Progenitor cell of endocrine pancreas (in vitro differentiated cells): ENCODE measurements at places on chromosomes 11 and 22. TPM values are rescaled to one million over a fixed set of nuclear protein-coding genes. Genes with fewer than 3 reads are reported as not detected.
A peak's percentile ranks its signal among the peaks of the same experiment; 100 is the strongest.

DNA sequence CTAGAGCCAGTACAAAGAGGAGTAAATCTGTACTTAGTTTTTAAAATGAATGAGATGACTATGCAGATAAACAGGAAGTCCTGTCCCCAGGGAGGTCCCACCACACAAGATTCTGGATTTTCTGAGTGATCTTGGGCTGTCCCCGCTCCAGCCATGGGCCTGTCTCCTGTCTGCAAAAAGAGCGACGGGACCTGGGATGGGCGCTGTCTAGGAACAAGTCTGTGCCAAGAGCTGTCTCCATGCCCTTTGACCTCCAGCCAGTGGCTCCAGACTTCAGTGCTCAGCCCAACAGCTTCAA is 6.0 kb downstream of the CSNK1E start:
- H3K36me3 ChIP-seq = peaks cover 9% of the 10 kb centered on the region
- peaks cover 31% of the 10 kb centered on the region for H3K4me1 ChIP-seq
- H3K27ac ChIP-seq = peak overlapping the region; percentile 71
- no peak overlapping the region for H3K4me3 ChIP-seq

- peaks cover 50% of the 10 kb centered on the region for H3K36me3 ChIP-seq
- H3K27ac ChIP-seq = no peak overlapping the region
- no peaks in the 10 kb centered on the region for H3K4me1 ChIP-seq
- no peak for DNase-seq
- H3K27me3 ChIP-seq = no peaks in the 10 kb centered on the region
These were observed 140.7 kb downstream of the APIP start for GRCh38 chr11:34775417-34775888.

DNA sequence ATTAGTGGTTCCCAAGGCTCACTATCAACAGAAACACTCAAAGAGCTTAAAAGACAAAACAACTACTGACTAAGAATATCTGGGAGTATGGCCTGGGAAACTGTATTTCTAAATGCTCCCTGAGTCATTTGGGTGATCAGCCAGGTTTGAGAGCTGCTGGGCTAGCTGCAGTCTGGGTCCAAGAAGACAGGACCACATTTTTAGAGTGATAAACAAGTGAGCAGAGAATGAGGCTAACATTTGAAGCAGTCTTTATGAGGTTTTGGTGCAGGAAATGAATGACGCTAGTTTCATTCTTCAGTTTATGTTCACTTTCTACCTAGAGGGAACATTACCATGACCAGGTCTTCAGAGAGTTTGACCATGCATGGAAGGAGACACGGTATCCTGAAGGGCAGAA is 97.7 kb downstream of the TEAD1 start:
- H3K4me1 ChIP-seq = peaks cover 13% of the 10 kb centered on the region
- DNase-seq = no peak
- H3K27ac ChIP-seq = no peak overlapping the region
- no peaks in the 10 kb centered on the region for H3K27me3 ChIP-seq

DNA sequence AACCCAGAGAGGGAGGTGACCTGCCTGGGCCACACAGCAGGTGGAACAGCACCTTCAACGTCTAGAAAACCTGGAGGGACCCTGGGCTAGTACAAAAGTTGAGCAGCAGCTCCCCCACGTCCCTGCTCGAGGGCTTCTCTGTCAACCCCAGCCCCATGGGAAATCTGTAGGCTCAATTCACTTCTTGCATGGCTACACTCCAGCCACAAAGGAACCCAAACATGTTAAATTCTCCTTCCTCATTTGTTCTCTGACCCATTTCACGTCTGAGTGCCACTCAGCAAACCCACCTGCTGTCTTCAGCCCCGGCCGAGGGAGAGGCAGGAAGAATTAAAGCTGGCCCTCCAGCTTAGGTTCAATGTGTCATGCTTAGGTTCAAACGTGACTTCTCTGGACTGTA is 418.5 kb downstream of the MIAT start:
- no peak overlapping the region for H3K4me3 ChIP-seq
- DNase-seq = no peak
- H3K4me1 ChIP-seq = peaks cover 1% of the 10 kb centered on the region
- no peaks in the 10 kb centered on the region for H3K36me3 ChIP-seq

GRCh38 chr22:26570115-26570514 is 19.8 kb downstream of the TPST2 start:
- peak overlapping the region; percentile 17 for H3K27ac ChIP-seq
- no peak for DNase-seq
- peaks cover 13% of the 10 kb centered on the region for H3K4me1 ChIP-seq
- H3K27me3 ChIP-seq = no peaks in the 10 kb centered on the region

The DUSP8 gene
- total RNA-seq = 15.2 and 15.9 TPM in 2 replicates

GRCh38 chr11:6526411-6527135 is 29.5 kb downstream of the DNHD1 start:
- H3K27me3 ChIP-seq = no peaks in the 10 kb centered on the region
- no peak for DNase-seq
- no peaks in the 10 kb centered on the region for H3K4me1 ChIP-seq

- DNase-seq = no peak
- no peaks in the 10 kb centered on the region for H3K27me3 ChIP-seq
- no peaks in the 10 kb centered on the region for H3K36me3 ChIP-seq
- H3K4me3 ChIP-seq = no peak overlapping the region
- H3K4me1 ChIP-seq = no peaks in the 10 kb centered on the region
These were observed 3.3 kb downstream of the SPI1 start for GRCh38 chr11:47375020-47375419.

The SOX6 gene
- 32.6 and 34.9 TPM in 2 replicates for total RNA-seq

The MPPED2 gene
- 25.9 and 32.8 TPM in 2 replicates for total RNA-seq

The MYRF gene
- total RNA-seq = 117 and 128 TPM in 2 replicates

- no peak for DNase-seq
- no peaks in the 10 kb centered on the region for H3K27me3 ChIP-seq
- peak overlapping the region; percentile 46 for H3K27ac ChIP-seq
- H3K36me3 ChIP-seq = no peaks in the 10 kb centered on the region
- no peak overlapping the region for H3K4me3 ChIP-seq
These were observed 151.6 kb downstream of the FAT3 start for GRCh38 chr11:92376146-92376599.

The OR52H1 gene
- total RNA-seq = 0.26 TPM in 1 of 2 replicates, not detected in the other

GRCh38 chr22:19596680-19597398 is 72.6 kb upstream of the CLDN5 start:
- H3K27ac ChIP-seq = no peak overlapping the region
- no peaks in the 10 kb centered on the region for H3K4me1 ChIP-seq
- no peak overlapping the region for H3K4me3 ChIP-seq
- H3K36me3 ChIP-seq = no peaks in the 10 kb centered on the region
- H3K27me3 ChIP-seq = peaks cover 16% of the 10 kb centered on the region

DNA sequence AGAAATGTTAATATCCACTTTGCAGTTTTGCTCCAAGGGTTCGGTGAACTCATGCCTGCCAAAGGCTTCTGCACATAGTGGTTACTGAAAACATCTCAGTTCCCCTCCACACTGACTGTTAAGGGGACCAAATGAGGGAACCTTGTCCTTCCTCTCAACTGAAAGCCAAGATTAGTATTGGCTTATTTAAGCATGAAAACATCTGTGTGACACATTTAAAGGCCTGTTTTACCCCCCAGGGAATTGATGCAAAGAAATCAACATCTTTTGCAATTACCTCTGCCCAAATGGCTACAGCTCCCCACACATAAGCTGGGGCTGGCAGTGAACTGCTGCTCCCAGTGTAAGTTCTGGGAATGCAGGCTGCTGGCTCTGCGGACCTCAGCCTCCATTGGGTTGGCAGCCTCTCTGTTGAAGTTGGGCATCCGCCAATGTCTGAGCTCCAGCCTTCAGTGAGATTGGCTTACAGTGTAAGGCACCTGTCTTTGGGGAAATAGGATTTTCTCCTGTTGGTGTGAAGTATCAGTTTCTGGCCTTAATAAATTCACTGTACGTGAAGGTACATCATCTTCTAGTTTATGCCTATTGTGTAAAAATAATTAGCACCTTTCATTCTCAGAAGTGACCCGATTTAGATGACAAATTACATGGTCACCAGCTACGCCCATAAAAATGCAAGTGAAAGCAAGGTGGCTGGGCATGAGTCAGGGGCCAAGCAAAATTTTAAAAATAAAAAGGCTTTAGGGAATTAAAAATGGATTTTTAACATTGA is 213.4 kb upstream of the SYN3 start:
- peaks cover 37% of the 10 kb centered on the region for H3K36me3 ChIP-seq
- peaks cover 22% of the 10 kb centered on the region for H3K4me1 ChIP-seq
- DNase-seq = no peak
